GM23248 (cell line): ENCODE measurements at places on chromosomes 3 and 15. TPM values are rescaled to one million over a fixed set of nuclear protein-coding genes. Genes with fewer than 3 reads are reported as not detected.

LZTFL1 gene
- 18.3 and 21.8 TPM in 2 replicates for total RNA-seq

P2RY13 gene
- total RNA-seq = not detected in 2 replicates

SMCO1 gene
- total RNA-seq = not detected in 2 replicates

- peak; percentile 80 for DNase-seq
Observed at GRCh38 chr3:29697989-29698388, 417.1 kb downstream of the RBMS3 start.

DNA sequence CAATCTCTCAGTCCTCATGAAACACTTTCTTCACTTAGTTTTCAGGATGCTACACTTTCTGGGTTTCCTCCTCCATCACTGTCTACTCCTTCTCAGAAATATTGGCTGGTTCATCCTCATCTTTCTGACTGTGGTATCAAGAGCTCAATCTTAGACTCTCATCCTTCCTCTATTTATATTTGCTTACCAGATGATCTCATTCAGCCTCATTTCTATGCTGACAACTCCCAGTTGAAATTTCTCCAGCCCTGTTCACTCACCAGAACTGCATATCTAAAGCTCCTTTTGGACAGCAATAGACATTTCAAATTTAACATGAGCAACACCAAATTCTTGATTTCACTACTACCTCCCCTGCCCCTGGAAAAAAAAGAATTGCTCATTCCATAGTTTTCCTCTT is 48.0 kb upstream of the FBN1 start:
- peak; percentile 85 for DNase-seq

- peak; percentile 77 for DNase-seq
Observed at GRCh38 chr15:68618908-68619698, 40.3 kb downstream of the CORO2B start.

DNA sequence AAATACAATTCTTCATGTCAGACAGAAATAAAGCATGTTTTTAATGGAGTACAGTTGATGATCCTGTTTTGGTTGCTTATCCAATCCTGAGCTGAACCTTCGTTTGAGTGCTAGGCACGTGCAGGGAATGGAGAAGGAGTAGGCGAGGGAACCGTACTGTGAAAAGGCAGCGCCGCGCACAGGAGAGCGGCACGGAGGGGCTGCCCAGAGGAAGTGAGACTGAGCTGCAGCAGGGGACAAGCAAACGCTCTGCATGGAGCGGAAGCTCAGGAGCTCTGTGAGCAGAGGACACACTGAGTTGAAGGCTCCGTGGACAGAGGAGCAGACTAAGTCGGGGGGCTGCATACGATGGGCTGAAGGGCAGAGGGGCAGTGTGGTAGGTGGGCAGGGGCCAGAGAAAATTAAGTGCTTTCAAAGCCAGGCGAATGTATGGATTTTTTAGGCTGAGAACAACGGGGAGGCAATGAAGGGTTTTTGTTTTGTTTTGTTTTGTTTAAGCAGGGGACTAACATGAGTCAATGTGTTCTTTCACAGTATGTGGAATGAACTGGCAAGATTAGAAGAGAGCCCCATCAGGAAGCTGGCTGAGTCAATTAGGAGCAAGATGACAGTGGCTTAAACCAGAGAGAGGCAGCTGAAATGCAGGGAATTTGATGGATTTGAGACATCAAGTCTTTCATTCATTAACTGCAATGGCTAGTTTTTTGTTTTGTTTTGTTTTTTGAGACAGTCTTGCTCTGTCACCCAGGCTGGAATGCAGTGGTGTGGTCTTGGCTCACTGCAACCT is 23.8 kb upstream of the TM2D3 start:
- DNase-seq = peak; percentile 94

DNA sequence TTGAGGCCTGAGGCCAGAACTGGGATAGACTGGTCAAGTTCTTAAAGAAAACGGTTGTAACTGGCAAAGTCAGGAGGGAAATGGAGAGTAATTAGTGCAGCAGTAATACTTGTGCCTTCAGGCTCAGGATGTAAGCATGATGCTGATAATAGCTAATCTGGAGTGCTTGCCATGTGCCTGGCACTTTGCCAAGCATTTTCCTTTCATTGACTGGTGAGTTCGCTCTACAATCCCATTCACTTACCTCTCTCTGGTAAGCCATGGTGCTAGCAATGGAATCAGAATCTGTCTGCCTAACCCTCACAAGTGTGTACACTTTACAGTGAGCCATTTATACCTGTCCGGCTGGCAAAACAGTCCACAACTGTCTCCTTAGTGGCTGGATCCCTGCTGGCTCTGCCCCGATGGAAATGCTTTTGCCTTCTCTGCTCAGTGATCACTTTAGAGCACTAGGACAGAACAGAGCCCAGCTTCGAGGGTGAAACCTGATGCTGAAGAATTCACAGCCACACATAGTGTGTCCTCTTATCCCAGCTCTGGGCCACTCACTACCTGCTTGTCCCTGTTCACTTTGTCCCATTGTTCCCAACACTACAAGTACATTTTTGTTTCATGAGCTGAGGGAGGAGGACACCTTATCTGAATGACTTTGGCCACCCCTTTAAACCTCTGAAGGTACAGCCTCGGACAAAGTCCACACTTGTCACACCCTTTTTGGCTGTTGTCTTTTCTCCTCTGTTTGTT is 10.3 kb downstream of the CHP1 start:
- DNase-seq = no peak

GRCh38 chr15:50563756-50564155 is 17.3 kb upstream of the USP50 start:
- no peak for DNase-seq
